Right lung (tissue), 10 donors: ENCODE measurements at places on chromosomes 5 and 9. TPM values are rescaled to one million over a fixed set of nuclear protein-coding genes. Genes with fewer than 3 reads are reported as not detected.

The FOXD4L5 gene
- polyA plus RNA-seq = 0.46 TPM

The LHFPL2 gene
- 41.6 TPM for polyA plus RNA-seq

The TOR2A gene
- 12.2 TPM for polyA plus RNA-seq

The PRLR gene
- 2.8 TPM for polyA plus RNA-seq

The C5orf58 gene
- 0.31 TPM for polyA plus RNA-seq

The GABRB2 gene
- 1.8 TPM for polyA plus RNA-seq

The CBY3 gene
- 0.49 TPM for polyA plus RNA-seq

The KIF24 gene
- polyA plus RNA-seq = 4.2 TPM

The SOHLH1 gene
- not detected for polyA plus RNA-seq

The ZNF883 gene
- polyA plus RNA-seq = 9.4 TPM

The LCN15 gene
- 0.07 TPM for polyA plus RNA-seq

The TAL2 gene
- 0.76 TPM for polyA plus RNA-seq

GRCh38 chr5:153555420-153556114 lies 65.1 kb downstream of the GRIA1 start:
- no peak for DNase-seq

DNA sequence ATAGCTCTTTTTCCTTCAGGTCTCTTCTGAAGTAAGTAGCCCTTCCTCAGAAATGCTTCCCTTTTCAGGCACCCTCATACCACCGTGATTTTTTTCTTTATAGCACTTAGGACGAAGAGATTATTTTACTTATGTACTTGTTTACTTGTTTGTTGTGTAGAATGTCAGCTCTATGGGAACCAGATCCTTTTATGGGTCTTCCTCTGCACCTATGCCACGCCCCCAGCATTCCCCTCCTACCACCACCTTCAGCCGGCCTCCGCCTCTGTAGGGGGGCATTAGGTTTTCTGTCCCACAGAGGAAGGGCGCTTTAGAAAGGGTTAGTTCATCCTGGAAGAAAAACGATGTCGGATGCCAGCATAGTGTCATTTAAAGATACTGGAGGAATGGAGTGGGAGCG lies 1.8 kb downstream of the CDKN2B-AS1 start:
- no peak for DNase-seq

DNA sequence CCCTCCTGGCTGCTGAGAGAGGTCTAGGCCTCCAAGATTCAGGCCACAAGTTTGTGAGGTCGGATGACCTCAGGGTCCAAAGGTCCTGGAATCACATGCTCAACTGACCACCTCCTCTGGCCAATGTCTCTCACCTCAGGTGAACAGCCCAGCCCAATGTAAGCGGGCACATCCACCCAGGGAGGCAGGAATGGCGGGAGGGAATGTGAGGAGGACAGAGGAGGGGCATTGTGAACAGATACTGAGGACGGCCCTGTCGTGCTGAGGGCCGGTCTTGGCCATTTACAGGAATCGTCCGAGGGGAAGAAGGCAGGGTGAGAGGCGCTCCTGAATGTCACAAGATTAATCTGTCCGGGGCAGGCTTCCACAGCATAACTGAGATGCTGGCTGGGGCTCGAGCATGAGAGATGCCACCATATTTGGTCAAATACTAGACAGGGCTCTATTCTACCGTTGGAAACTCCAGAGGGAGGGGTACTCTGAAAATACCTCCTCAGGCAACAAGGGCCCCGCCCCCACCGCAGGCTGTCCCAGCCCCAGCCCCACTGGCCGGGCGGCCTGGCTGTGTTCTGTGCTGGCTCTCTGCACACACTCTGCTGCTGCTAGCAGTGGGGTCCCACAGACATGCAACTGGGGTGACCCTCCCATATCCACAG lies 1.5 kb upstream of the IL17B start:
- DNase-seq = no peak

- DNase-seq = no peak
Measured at GRCh38 chr5:179228341-179229121, 116.7 kb downstream of the ADAMTS2 start.

- DNase-seq = no peak
Measured at GRCh38 chr5:82100303-82101077, 128.7 kb downstream of the ATG10 start.

DNA sequence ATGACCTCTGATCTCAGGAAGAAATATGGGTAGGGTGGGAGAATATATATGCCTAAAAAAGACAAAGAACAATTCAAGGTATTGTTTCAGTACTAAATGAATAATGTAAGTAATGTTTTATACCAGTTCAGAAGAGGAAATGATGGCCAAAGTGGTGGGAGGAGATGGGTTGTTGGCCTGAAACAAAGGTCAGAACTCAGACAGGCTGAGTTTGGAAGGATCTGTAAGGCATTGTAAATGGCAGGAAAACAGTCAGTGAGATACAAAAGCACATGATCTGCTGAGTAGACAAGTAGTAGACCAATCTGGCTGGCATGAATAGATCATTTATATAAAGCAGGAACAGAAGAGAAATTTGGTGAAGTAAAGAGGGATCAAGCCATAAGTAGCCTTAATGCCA lies 175.8 kb upstream of the PLCXD3 start:
- DNase-seq = no peak

GRCh38 chr5:38925154-38925925 lies 79.5 kb downstream of the OSMR start:
- DNase-seq = no peak

DNA sequence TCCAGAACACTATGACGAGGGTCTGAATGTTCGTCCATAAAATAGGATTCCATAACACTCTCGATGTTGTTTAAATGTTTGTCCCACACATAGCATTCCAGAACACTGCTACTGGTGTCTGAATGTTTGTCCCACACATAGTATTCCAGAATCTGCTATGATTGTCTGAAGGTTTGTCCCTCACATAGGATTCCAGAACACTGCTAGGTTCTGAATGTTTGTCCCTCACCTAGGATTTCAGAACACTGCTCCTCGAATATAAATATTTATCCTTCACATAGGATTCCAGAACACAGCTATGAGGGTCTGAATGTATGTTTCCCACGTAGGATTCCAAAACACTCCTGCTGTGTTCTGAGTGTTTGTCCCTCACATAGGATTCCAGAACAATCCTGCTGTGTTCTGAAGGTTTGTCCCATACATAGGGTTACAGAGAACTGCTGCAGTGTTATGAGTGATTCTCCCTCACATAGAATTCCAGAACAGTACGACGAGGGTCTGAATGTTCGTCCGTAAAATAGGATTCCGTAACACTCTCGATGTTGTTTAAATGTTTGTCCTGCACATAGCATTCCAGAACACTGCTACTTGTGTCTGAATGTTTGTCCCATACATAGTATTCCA lies 215.3 kb downstream of the FOXD4L6 start:
- DNase-seq = no peak

- no peak for DNase-seq
Measured at GRCh38 chr5:120365656-120366446, 98.2 kb upstream of the PRR16 start.

DNA sequence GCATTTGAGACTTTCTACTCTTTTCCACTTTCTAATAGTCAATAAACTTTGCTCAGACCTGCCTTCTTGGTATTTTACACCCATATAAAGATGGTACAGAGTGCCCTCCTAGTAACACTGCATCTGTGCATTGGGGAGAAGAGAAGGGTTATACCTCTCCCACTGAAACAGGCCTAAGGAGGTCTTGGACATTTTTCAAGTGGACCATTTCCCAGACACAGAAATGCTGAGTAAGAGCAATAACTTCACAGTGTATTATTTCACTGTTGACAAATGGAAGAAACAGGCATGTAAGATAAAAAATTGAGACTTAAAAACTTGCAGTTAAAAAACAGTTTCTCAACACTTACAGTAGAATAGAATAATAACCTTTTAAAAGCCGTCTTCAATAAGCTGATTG lies 1224.0 kb upstream of the CDH18 start:
- no peak for DNase-seq

DNA sequence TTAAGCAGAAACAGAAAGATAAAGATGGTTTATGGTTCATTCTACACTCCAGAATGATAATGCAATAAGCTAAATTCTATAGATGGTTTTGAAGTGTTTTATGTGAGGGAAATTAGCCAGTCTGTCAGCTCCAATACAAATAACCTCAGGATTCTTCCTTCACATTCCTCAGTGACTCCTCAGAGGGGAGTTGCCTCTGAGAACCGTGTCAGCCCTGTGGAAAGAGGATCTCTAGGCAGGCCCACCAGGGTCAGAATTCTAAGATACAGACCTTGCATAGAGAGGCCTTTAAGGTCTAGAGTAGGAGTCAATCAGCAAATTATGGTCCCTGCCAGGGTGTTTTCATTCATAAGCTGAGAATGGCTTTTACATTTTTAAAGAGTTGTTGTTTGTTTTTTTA lies 26.6 kb downstream of the RUSC2 start:
- DNase-seq = no peak

DNA sequence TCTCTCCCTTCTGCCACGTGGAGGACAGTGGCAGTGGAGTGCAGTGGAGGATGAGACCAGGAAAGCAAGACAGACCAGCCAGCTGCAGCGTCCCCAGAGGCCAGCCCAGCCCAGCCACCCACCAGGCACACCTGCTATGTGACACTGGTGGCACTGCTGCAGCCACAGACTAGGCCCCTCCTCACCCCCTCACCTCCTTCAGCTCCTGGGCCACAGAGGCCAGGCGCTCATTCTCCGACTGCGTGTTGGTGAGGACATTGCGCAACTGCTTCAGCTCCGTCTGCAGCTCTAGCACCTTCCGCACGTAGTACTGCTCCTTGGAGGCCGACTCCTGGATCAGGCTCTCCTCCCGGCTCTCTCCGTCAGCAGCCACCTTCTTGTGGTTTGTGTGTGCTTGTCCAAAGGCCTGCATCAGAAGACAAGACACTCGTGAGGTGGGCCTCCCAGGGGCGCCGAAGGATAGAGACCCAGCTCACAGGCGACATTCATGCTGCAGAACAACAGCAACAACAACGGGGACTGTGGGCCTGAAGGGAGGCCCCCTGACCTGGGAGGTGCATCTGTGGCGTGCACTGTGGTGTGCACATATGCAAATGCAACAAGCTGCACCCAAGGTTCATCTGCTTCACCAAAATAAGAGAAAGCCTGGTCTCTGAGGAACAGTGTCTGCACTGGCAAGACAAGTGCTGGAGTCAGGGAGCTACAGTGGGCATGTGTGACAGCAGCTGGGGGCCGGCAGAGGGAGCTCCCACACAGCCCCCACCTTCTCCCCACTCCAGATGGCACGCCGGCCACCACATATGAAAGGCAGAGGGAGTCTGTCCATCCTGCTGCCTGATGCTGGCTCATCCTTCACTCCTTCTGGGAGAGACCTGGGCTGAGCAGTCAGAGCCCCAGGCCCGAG lies 35.5 kb downstream of the BICD2 start:
- DNase-seq = no peak

GRCh38 chr9:87216897-87217455 lies 269.7 kb upstream of the GAS1 start:
- no peak for DNase-seq
